Activated naive CD4-positive, alpha-beta T cell treated with anti-CD3 and anti-CD28 coated beads, Interleukin-2, amount 50 U/mL, for 72 hours (primary cell): ENCODE measurements at places on chromosomes 5 and 9. TPM values are rescaled to one million over a fixed set of nuclear protein-coding genes. Genes with fewer than 3 reads are reported as not detected.

DNA sequence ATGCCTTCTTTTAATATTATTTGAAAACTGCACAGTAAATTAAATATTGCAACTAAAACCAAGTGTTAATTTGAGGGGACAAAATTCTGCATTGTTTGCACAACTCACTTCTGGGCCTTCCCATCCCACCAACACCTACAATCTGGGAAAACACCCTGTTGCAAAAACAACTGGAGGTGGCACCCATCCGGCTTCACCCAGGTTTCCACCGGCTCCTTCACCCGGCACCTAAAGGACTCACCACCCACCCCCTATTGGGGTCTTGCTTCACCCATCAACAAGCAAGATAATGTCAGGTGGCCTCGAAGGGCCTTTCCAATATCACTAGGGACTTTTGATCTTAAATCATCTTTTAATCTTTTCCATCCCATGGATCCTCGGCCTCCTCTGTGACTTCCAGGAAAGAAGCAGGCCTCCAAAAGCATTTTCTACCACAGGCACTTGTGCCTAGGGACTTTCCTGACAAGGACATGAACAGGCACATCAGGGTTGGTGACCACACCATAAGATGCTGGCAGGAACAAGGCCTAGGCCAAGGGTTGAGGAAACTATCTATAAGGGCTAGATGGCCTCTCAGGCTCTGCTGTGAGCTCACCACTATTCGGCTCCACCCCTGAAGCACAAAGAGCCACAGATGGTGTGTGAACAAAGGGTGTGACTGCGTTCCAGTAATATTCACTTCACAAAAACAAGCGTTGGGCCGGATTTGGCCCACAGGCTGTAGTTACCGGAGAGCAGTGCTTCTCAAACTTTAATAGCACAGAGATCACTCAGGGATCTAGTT is 205.1 kb downstream of the AUH start:
- DNase-seq, result no peak

DNA sequence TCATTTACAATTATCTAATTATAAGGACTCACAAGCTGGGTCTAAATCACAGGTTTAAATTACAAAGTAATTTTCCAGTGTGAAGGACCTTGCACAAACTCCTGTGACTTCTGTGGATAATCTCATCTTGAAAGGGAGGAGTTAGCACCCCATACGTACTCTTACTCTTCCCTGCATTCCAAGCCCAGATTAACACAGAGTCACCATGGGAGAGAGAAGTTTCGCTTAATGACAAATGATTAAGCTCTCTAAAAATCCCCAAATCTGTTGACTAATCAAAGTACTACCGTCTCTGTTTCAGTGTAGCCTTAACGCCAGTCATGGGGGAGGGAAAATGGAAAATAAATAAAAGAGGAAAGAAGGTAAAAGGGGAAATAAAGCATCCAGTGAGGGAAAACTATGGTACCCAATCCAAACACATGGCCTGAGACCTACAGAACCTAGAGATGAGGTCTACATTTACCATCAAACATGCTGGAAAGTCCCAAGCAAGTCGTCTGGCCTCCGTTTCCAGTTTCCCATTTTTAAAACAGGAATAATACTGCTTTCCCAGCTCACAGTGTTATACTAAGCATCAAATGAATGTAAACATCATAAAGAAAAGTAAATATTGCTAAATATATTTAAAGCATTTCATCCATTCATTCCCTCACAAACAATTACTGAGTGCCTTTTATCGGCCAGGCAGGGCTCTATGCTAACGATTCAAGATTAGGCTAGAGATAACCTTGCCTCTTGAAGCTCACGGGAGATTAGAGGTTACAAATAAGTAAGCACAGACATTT is 63.2 kb downstream of the PCA3 start:
- DNase-seq, result no peak

GRCh38 chr9:121299467-121300282 is 31.7 kb downstream of the GSN start:
- peak; percentile 35 for DNase-seq

GRCh38 chr9:136793086-136793946 is 2.2 kb downstream of the TMEM141 start:
- no peak for DNase-seq

DNA sequence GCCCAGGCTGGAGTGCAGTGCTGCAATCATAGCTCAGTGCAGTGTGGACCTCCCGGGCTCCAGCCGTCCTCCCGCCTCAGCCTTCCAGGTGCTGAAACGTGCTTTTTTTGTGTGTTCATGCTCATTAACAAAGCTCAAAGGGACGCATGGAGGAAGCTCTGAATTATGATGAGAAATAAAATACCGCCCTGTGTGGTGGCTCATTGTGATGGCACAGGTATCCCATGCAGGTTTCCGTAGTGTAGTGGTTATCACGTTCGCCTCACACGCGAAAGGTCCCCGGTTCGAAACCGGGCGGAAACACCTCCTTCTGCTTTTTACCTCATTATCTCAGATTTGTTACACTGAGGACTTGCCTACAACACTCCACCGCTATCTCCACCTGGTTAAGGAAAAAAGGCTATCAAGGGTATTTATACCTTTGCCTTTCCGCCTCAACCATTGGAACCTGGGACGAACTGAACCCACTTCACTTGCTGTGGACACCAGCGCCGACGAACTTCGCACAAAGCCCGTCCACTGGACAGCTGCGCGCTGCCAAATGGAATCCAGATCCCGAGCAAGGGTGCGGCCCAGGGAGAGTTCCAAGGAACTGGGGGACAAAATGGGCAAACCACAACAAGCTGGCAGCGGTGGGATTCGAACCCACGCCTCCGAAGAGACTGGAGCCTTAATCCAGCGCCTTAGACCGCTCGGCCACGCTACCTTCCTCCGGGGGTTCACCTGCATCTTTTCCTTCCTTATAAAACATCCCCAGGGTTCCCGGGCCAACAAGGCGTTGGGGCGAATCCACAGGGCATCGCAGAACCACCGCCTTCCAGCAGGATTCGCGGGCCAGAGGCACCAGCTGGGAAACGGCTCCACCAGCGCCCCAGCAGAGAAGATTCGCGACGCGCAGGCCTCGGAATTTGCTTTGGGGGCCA is 26.3 kb downstream of the OR2V2 start:
- peak; percentile 69 for DNase-seq

DNA sequence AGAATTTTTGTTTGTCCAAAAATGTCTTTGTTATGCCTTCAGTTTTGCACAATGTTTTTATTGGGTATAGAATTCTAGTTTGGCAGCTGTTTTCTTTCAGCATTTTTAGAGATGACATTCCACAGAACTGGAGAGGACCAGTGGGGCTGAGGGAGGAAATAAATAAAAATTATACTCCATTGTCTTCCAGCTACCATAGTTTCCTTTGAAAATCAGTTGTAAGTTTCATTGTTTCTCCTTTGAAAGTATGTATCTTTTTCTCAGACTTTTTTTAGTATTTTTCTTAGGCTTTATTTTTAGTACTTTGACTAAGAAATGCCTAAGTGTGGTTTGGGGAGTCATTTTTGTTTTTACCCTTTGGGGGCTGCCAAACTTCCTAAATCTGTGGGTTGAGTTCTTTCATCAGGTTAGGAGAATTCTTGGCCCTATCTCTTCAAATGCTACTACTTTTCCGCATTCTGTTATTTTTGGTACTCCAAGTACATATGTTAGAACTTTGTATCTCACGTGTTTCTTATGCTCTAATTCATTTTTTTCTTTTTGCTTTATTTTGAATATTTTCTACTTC is 15.2 kb upstream of the FBLL1 start:
- no peak for DNase-seq

DNA sequence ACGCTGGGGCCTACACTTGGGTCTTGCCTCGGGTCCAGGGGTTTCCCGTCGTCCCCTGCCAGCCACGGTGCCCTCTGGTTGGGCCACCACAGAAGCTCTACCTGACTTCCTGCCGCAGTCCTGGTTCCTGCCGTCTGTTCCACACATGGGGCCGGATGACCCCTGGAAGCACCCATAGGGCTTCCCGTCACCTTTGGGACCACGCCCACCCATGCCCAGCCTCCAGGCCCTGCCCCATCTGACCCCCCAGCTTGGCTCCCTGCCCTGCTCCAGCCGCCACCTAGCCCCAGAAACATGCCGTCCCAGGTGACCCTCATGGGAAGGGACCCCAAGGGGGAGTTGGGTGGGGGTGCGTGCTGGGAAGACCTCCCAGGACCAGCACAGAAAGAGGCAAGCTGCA is 13.7 kb downstream of the MRPL36 start:
- no peak for DNase-seq

- DNase-seq, result no peak
Measured at GRCh38 chr5:151798674-151799073, 26.9 kb downstream of the G3BP1 start.

- DNase-seq, result no peak
Measured at GRCh38 chr5:171840711-171841522, 55.3 kb downstream of the SMIM23 start.

DNA sequence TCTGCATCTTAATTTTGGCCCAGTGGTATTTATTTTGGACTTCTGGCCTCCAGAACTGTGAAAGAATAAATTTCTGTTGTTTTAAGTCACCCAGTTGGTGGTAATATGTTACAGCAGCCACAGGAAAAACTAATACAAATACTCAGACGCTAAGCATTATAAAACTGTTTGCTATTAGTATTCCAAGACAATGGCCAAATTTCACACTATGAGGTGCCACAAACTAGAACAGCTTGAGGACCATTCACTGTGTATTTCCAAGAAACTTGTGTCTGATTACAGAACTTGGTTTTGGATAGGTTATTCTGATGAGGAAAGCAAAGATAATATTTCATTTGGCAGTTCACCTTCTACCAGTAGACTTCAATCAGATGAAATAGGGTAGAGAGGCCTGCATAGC is 16.3 kb upstream of the ISOC1 start:
- DNase-seq, result no peak

DNA sequence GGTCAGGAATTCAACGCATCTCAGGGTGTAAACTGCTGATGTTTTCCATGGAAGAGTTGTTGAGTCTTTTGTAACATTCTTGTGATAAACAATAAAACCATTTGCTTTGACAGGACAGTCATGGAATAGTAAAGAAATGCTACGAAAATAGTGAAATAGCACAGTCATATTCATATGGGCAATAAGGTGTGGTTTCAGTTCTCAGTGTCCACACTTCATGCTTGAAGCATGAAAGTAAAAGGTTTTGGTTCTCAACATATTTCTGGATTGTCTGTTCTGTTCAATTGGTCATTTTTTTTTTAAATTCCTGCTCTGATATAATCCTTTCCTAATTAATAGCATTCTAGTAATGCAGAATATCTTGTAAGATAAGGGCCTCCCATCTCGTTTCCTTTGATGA is 467.6 kb upstream of the ZNF608 start:
- no peak for DNase-seq

GRCh38 chr9:2780846-2781245 is 63.0 kb downstream of the PUM3 start:
- DNase-seq, result no peak

- peak; percentile 73 for DNase-seq
Measured at GRCh38 chr9:114371973-114372917, 15.5 kb downstream of the AKNA start.

GRCh38 chr5:141781910-141782309 is 96.3 kb downstream of the PCDH1 start:
- DNase-seq, result no peak

DNA sequence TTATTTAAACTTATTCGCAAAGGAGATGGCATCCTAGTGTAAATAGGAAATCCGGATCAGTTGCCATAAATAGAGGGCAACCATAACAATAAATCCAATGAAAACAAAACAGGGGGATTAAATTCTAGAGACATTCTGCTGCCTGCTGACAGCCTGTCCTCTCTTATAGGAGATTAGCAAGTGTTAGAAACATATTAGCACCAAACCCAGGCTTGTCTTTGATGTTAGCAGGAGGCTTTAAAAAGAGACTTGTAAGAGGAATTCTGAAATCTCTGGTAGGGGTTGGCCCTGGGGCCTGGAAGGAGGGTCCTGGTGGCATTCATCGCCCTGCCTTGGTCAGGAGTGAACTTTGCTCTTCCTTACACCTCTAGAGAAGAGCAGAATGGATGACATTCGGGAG is 21.6 kb downstream of the NDST1 start:
- no peak for DNase-seq

- DNase-seq, result no peak
Measured at GRCh38 chr5:150764530-150764929, 5.7 kb upstream of the DCTN4 start.

GRCh38 chr9:70083429-70083828 is 39.8 kb downstream of the MAMDC2 start:
- DNase-seq, result no peak

DNA sequence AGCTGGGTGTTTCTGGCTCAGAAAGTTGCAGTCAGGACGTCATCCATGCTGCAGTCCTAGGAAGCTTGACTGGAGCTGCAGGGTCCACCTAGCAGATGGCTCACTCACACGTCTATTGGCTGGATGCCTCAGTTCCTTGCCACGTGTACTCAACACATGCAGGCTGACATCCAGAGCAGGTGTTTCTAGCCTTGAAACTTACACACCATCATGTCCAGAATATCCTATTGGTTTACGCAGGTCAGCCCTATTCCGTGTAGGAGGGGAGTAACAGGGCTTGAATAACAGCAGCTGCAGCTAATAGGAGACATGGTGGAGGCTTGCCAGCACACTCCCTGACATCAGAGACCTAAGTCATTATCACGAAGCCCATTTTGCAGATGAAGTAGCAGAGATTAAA is 473.5 kb downstream of the ACTL7B start:
- no peak for DNase-seq

DNA sequence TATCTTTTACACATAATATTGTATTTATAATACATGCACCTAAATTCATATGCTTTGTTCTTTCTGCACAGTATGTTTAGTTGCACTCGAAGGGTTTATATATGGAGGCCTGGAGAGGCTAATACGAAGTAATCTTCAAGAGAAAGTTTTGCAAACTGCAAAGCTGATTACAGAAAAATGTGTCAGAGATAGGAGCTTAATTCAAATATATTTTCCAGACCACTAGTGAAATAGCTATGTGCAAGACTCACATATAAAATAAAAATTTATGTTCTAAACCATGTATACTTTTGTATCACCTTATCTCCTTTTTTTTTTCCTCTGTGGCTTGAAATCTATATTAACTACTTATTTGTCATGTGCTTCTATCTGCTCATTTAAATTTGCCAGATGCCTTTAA is 313.8 kb downstream of the EFNA5 start:
- DNase-seq, result no peak

GRCh38 chr9:101995231-101995630 is 256.8 kb upstream of the GRIN3A start:
- DNase-seq, result no peak

DNA sequence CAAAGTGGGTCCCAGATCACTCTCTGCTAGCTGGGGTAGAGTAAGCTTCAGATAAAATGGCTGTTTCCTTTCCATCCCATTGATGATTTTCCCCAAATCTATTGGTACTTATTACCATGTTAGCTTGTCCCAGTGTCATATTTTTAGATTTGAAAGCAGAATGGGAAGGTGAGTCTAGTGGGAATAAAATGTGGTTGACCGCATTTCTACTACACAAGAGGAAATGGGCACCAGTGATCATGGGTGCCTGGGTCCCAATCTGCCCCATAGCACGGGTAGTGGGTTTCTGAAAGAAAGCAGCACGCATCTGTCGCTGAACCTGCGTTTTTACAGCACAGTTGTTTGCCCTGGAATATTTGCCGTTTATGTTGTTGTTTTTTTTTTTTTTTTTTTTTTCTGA is 20.1 kb downstream of the DAPK1 start:
- no peak for DNase-seq

GRCh38 chr9:128124873-128125579 is 2.5 kb downstream of the PTGES2 start:
- DNase-seq, result peak; percentile 51

ZFP2 gene
- 0.50 TPM for total RNA-seq

ZNF883 gene
- 1.0 TPM for total RNA-seq

ARSI gene
- total RNA-seq, result not detected

SLC25A48 gene
- not detected for total RNA-seq

GZMA gene
- total RNA-seq, result 3.3 TPM

PCAT7 gene
- total RNA-seq, result not detected

ECM2 gene
- not detected for total RNA-seq

MCIDAS gene
- 0.18 TPM for total RNA-seq

ZBED3 gene
- total RNA-seq, result 0.20 TPM

BDP1 gene
- total RNA-seq, result 33.7 TPM
